Adipocyte (in vitro differentiated cells): ENCODE measurements at places on chromosomes 5 and 9.

DNA sequence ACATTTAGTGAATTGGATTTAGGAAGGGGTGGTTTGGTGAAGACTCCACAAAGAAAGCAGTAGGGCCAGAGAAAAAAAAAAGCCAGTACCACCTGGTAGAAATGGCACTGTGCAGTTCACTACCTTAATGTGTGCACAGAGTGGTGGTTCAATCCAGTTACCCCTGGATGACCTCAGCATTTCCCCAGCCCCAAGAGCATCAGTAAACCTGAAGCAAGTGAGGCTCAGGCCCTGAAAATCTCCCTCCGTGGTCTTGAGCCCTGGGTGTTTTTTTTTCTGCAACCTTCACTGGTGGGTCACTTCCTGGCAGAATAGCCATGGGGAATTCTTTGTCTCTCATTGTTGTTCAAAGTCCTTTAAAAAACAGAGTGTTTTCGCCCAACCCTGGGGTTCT is 202.9 kb downstream of the GADD45G start:
- no peak for DNase-seq

GRCh38 chr5:93307557-93307956 is 273.5 kb downstream of the NR2F1-AS1 start:
- peak; percentile 80 for DNase-seq

DNA sequence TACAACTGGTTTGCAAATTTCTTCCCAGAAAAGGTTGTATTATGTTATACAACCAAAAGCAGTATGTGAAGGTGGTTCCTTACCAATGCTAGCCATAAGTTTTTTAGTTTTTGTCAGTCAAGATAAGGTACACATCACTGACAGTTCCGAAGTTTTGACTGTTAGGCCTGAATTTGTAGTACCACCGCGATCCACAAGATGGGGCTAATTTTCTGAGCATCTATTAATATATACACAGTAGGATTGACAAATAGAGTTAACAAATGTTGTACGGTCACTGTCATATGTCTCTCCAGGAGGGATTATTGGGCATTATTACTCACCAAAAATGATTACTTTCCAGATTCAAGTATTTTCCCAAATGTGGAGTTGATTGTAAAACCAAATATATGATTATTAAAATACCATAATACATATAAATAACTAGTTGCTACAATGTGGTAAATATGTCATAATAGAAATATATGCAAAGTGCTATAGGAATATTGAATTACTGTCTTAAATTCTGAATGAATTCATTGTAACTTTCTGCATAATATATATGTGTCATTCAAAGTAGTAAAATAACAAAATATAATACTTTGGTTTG is 28.4 kb upstream of the LRRC19 start:
- peak; percentile 80 for DNase-seq

DNA sequence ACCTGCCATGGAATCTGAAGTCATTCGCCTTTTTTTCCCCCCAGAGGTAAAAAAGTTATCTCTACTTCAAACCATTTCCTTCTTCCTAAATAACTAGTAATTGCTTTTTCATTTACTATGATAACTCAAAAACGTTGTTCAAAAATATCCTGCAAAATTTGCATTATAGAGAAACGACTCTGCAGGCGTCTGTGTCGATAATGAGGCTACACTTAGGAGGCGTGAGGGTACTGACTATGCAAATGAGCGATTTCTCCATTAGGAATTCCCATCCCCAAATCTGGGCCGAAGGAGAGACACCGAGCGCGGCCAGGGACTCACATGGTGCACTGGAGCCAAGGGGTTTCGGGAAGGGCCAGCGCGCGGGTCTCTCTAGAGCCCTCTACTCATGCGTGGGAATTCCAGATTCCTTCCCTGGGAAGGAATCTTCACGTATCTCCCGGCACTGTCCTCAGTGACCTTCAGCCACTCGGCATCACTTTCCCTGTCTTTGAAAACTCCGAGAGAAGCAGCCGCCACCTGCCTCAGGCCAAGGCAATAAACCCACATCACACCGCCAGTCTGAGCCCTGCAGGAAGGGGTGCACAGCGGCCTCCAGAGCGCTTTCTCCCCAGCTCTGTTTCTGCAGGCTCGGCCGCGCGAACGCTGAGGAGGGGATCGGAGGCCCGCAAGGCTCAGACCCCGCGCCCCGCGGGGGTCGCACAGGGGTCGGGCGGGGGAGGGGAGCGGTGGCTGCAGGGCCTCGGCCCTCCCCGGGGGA is 718 bp upstream of the DENND4C start:
- no peak for DNase-seq

DNA sequence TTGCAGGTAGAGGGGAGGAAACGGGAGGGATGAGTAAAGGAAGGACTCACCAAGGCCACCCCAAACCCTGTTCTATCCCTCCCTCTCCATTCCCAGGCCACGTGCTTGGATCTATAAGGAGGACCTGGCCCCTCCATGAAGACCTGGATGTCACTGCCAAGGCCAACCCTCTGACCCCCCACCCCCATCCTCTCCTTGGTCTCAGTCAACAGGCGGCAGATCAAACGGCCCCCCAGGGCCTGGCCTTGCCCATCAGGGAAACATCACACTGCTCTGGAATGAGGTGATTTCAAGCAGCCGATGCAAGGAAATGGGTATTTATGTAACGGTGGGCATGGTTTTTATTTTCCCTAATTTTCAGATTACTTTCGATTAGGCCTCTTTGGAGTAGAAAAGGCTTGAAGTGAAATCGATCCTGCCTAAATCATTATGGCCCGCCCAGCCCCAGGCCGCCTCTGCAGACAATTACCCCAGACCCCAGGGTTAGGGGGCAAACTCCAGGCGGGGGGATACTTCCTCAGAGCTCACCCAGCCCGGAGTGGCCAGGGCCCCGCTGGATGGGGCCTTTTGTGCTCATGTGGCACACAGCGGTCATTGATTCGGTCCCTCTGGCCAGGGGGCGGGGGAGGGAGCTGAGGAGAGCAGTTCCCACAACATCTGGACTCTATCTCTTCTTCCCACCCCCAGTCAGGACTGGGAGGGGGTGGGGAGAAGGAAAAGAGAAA is 125.3 kb downstream of the PHF2 start:
- no peak for DNase-seq

DNA sequence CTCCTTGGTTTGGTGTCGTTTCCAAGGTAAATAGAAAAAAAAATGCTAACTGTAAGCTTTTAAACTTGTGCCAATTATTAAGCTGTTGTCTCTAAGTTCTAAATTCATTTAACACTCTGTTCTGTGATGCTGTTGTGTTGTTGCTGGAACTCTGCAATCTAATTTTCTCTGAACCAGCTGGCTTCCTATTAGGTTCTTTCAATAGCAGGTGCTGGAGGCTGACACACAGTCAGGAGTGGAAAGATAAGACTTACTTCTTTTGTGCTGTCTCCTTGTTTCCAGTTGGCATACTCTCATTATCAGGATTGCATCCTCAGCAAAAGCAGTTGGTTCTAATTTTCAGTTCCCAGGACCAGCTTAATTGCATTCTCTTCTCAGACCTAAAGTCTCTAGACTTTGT is 1252.6 kb upstream of the NUDT12 start:
- no peak for DNase-seq

GRCh38 chr5:168319774-168320173 is 28.3 kb downstream of the WWC1 start:
- DNase-seq = no peak

- DNase-seq = no peak
These were observed 333.5 kb downstream of the EFNA5 start for GRCh38 chr5:107337281-107337680.

DNA sequence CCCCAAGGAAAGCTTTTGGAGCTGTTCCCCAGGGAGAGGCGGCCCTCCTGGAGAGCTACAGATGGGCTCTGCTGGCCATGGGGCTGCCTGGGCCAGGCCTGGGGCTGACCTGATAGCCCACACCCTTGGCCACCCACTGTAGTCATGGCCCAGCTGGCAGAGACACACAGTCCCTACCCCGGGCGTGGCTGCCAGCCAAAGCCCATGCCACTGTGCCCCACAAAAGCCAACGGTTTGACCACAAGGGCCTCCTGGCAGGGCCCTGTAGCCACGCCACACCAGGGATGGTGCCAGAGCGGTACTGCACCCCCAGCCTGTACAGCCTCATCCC is 15.2 kb downstream of the NACC2 start:
- no peak for DNase-seq

GRCh38 chr5:39015743-39016586 is 58.2 kb downstream of the RICTOR start:
- DNase-seq = peak; percentile 66

DNA sequence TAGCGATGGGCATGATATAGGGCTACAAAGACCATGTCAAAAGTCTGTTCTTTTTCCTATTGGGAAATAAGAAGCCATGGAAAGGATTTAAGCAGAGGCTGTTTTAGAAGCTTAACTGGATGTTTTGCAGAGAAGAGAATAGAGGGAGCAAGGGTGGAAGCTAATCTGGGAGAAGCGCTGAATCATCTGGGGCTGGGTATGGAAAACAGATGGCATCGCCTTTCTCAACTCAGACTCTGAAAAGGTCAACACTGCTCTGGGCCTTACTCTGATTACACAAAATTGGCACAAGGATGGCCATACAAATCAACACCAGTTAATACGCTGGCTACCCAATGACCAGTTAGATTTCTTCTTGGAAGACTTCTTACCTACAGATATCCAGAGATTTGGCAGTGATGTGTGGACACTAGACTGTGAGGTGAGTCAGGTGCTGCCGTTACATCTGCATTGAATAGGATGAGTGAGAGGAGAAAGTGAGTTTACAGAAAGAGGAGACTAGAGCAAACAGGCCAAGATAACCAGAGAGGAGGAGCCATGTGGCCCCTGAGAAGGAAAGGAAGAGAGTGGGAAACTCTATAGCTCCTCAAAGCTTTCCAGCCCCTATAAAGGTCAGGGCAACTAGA is 6.2 kb upstream of the TCERG1 start:
- peak; percentile 58 for DNase-seq

- no peak for DNase-seq
These were observed 81.1 kb downstream of the RMI1 start for GRCh38 chr9:84061613-84062193.

DNA sequence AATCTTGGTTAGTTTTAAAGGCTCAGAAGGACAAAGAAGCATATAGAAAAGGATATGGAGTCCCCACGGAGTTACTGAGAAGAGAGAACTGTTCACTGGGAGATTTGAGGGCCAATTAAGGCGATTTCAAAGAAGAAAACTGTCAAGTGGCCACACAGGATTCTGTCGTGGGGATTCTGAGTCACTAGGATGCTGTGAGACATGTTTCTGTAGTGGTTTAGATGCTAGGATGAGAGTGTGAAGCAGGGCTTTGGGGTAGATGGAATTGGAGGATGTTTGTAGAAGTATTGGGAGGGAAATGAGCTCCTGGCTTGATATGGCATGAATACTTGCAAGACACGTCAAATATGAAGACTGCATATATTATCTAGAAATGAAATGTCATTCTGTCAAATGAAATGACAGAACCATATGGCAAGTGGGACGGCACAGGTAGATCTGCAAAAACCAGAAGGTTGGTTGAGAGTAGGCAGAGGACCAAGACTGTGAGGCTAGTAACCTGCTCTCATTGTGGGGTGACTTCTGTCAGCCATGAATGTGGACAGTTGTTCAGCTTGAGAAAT is 136.3 kb upstream of the SPRY4 start:
- no peak for DNase-seq

DNA sequence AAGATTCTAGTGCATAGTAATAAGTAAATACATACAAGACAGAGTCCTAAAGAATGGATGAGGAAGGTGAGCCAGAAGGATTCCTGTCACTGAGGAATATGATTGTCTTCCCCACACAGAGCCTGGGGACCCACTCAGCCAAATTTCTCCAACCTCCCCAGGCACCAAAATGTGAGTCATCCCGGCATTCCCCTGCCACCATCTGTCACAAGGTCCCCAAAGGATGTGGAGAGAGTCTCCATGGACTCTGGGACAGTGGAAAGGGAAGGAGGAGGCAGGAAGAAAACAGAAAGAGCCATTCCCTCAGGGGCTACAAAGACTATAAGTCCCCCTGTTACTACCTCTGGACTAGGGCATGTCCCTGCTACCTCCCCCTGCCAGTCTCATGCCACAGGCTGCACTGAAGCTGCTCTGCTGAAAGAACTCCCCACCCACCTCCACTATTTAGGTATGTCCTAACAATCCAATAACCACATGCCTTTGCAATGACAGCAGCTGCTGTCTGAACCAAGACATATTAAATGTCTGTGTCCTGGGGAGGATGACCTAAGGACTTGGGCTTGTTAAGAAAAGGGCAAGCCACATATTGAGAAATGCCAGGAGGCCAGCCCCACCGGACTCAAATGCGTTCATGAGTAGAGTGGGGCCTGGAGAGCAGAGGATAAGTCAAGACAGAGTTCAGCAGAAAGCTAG is 10.7 kb upstream of the OR5C1 start:
- peak; percentile 81 for DNase-seq

DNA sequence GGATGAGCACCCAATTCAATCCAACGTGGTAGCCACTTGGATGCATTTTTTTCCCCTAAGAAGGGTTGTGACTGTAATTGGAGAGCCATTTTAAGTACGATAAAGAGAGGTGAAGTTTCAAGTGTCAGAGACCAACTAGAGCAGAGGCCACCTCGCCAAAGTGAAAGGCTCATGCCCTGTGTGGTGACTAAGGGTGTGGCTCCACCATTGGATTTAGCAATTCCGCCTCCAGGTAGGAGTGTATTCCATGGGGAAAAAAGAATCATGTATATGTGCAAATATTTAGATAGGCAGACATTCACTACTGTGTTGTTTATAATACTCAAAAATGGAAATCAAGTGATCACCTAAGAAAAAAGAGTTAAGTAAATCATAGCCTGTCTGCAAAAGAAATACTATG is 53.1 kb upstream of the S1PR3 start:
- no peak for DNase-seq

DNA sequence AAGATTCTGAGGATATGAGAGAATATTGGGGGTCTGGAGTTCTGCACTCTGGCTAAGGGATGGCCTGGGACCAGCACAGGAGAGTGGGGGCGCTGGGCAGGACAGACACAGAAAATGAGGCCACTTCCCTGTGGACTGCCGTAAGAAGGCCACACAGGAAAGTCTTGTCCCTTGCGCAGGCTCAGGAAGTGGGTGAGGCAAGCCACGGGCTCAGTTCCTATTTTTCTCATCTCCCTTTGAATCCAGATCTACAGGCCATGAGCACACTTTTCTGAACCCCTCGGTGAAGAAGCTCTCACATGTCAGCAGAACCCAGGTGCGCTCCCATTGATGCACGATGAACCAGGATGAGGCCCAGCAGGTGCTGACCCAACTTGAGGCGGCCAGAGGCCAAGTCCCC is 207.4 kb downstream of the AGTPBP1 start:
- no peak for DNase-seq

GRCh38 chr5:74460694-74461093 is 179.8 kb downstream of the ENC1 start:
- DNase-seq = no peak

- DNase-seq = no peak
These were observed 71.2 kb downstream of the MTAP start for GRCh38 chr9:21873540-21874221.

DNA sequence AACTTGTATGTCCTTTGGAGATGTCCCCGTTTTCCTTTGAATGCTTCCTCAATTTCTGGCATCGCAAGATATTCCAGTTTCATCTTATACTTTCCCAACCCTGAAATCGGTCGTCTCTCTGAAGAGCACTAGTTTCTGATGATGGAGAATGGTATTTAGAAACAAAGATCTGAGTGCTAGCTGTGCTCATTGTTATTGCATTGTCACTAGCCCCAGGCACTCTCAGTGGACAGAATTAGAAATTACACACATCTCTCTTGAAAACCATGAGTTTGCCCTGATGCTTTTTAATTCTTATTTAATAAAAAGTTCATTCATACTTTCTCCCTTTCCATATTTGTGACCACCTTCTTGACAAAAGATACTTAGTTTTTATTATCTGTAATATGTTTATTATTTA is 67.7 kb downstream of the C9orf152 start:
- no peak for DNase-seq

- peak; percentile 85 for DNase-seq
These were observed 4.8 kb upstream of the ST6GALNAC4 start for GRCh38 chr9:127921557-127922120.

GRCh38 chr9:6576987-6577386 is 68.5 kb downstream of the GLDC start:
- no peak for DNase-seq
